ENCODE measurements at places on chromosomes 4 and X.
A peak's percentile ranks its signal among the peaks of the same experiment; 100 is the strongest.

DNA sequence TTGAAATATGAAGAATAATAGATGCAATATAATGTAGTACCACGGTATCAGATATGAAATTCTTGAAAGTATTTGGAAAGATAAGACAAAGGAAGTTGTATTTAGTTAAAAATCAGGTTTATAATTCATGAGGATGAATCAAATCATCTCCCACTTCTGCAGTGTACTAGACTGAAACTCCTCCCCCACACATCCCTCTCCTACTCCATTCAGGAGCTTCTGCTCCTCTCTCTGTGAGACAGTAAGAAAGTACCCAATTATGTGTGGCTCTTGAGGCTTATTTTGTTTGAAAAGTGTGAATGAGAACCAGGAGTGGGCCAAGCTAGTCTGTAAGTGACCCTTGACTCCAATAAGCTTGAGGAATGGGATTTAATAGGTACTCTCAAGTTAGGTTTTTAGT, 9.5 kb downstream of the SLAIN2 start:
- DNase-seq, result no peak

DNA sequence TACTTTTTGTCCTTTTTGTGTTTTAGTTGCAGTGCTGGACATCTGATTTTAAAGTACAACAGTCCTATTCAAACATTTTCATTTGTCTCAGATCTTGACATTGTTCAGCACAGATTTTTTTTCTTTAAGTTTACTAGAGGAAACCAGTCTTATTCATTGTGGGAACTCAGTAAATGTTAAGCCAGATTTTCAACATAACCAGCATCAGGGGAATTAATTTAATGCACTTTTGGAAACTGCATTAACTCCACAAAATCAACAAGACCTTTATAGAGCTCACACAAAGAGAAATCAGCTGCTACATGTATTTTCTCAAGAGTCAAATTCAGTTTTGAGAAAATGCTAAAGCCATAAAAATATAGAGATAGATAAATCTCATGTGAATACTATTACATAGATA, 9.9 kb downstream of the CPE start:
- no peak for DNase-seq

GRCh38 chrX:70219938-70220764, 14.3 kb upstream of the AWAT1 start:
- no peak for DNase-seq

GRCh38 chr4:985123-985830, 1.6 kb upstream of the IDUA start:
- peak; percentile 87 for DNase-seq

DNA sequence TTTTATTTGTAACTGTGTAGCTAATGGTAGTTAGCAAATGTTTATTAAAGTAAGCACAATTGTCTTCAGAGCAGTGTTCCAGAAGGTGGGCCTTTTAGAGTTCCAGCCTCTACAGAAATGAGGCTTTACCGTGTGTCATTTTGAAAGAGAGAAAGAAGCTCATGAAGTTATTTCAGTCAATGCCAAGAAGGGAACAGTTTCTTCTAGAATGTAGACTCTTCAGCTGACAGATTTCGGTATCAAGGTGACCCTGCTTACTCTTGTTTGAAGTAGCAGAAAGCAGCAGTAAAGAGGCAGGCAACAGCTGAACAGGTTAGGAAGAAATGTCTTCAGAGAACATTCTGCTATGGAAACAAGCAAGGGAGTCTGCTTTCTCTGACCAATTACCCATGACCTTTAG, 93.6 kb downstream of the TASL start:
- no peak for DNase-seq

DNA sequence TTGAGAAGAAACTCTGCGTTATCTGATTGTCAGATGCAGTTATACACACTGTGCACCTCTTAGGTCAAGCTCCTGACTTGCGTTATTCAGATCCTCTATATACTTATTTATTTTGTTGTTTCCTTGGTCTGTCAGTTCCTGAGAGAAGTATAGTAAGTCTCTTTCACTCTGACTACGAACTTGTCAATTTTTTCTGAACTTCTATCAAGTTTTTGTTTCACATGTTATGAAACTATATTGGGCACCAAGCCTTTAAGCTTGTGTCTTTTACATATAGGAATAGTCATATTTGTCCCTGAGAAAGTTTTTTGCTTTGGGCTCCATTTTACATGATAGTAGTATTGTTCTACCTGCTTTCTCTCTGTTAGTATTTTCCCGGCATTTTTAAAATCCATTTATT, 31.7 kb downstream of the ZNF275 start:
- no peak for DNase-seq

DNA sequence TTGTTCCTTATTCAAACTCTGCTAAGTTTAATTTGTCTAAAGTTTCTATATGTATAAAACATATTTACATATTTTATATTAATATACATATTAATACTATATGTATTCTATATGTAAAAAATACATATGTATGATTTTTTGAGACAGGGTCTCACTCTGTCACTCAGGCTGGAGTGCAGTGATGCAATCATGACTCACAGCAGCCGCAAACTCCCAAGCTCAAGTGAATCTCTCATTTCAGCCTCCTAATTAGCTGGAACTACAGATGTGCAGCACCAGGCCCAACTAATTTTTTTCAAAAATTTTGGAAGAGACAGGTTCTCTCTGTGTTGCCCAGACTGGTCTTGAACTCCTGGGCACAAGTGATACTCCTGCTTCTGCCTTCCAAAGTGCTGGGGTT, 684.9 kb downstream of the TRAM1L1 start:
- no peak for DNase-seq

DNA sequence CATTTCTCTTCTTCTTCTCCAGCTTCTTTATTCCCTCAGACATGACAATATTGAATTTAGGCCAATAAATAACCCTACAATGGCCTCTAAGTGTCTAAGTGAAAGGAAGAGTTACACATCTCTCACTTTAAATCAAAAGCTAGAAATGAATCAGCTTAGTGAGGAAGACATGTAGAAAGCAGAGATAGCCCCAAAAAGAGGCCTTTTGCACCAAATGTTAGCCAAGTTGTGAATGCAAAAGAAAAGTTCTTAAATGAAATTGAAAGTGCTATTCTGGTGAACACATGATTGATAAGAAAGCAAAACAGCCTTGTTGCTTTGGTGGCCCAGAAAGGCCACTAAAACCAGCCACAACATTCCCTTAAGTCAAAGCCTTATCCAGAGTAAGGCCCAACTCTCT, 146.2 kb upstream of the HHIP start:
- DNase-seq, result no peak

DNA sequence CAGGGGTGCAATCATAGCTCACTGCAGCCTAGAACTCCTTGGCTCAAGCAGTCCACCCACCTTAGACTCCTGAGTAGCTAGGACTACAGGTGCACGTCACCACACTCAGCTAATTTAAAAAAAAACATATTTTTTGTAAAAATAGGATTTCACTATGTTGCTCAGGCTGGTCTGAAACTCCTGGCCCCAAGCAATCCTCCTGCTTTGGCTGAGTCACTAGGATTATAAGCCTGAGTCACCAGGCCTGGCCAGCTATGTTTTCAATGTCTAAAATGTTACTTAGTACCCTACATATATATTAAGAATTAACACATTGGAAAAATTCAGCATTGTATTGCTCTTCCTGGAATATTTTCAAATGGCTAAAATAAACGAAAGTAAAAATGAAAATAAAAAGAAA, 37.5 kb downstream of the PNPLA4 start:
- peak; percentile 4 for DNase-seq

GRCh38 chrX:110851780-110852179, 56.2 kb upstream of the CHRDL1 start:
- no peak for DNase-seq

Measured in activated CD4-positive, alpha-beta T cell treated with anti-CD3 and anti-CD28 coated beads for 36 hours (primary cell).